ENCODE measurements at places on chromosomes 5 and 9.

- no peak for DNase-seq
Measured at GRCh38 chr5:175387144-175387543, 56.8 kb downstream of the DRD1 start.

GRCh38 chr5:149170299-149170698 lies 29.0 kb downstream of the ABLIM3 start:
- DNase-seq = no peak

DNA sequence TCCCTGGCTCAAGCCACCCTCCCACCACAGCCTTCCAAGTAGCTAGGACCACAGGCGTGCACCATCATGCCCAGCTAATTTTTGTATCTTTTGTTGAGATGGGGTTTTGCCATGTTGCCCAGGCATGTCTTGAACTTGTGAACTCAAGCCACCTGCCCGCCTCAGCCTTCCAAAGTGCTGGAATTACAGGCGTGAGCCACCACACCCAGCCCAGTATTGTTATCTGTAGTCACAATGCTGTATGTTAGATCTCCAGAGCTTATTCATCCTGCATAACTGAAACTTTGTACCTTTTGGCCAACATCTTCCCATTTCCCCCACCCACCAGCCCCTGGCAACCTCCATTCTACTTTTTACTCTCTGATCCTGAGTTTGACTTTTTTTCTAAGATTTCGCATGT lies 37.5 kb downstream of the CREBRF start:
- DNase-seq = no peak

DNA sequence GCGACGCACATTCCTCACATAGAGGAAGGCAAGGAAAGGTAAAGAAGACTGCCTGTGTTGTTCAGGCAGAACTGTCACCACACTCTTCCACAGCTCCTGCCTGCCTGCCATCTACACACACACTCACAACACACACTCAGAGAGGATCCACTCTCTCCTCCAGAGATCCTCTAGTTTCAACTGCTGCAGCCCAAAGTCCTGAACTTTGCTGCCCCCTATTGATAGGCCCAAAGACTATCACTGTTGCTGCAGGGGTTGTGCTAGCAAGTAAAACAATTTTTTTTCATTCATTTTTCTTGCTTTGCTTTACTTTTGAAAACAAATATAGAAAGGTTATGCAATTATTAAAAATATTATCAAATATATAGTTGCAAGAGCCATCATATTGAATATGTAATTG lies 5.9 kb upstream of the CFAP90 start:
- DNase-seq = no peak

DNA sequence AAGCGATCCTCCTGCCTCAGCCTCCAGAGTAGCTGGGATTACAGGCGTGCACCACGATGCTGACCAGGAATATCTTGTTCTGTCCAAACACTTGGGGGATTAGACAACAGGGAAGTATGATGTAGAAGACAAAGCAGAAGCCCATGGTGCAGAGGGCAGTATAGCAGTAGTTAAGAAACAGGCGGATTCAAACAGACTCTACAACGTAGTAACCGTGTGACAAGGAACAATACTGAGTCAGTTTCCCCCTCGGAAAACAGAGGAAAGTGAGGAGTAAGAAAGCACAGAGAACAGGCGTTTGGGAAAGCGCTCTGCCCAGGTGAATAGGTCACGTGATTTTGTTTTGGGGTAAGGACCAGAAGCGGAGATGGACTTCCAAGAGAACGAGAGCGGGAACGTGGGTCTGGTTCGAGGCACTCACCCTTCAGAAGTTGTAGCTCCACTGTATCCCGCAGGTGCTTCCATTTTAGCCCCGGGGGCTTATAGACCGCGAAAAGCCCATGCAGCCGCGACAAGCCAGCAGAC lies 306 bp downstream of the TRUB2 start:
- DNase-seq = no peak

DNA sequence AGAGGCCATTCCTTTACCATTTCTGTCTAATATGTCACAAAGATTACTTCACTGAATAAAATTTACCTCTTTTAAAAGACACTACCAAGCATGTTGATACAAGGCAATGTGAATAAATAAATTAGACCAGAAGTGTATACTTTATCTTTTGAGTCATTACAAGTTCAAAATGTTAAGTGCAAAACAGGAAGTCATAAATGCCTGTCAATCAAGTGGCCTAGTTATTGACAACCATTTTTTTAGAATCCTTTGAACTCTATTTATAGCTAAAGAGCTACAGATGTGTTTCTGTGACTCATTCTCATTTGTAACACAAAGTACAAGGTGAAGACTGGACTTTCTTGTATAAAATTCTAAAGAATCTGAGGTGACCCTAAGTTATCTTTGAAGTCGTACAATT lies 602.7 kb upstream of the SEMA6A start:
- DNase-seq = no peak

DNA sequence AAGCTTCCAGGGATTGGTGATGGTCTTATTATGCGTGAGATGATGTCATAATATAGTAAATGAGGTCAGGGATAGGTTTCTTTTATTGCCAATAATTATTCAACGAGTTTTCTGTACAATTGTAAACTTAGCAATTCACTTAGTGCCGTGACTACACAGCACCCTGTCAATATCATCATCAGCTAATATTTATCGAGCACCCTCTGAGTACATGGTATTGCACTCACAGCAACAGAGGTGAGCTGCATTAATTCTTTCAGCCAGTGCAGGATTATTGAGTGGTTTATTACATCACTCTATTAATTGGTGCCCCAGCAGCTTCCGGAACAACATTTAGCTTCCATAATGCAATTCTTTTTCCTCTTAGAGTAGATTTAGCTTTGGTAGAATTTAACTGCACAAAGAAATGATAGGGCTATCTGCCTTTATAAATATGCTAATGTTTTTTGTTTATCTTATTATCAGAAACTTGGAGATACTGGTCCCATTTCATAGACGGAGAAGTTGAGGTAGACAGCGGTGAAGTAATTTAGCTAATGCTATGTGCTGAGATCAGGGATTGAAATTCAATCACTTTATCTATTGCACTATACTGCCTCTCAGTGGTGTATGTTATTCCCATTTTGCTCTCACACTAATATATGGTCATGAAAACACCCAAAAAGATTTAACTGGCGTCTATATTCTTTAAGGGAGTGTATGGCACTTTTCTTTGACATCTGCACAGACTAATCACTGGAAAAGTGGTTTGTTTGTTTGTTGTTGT lies 726.1 kb upstream of the WWC1 start:
- DNase-seq = no peak

- no peak for DNase-seq
Measured at GRCh38 chr9:116452634-116453033, 234.5 kb upstream of the TRIM32 start.

- DNase-seq = no peak
Measured at GRCh38 chr5:56601641-56602071, 213.7 kb upstream of the MAP3K1 start.

DNA sequence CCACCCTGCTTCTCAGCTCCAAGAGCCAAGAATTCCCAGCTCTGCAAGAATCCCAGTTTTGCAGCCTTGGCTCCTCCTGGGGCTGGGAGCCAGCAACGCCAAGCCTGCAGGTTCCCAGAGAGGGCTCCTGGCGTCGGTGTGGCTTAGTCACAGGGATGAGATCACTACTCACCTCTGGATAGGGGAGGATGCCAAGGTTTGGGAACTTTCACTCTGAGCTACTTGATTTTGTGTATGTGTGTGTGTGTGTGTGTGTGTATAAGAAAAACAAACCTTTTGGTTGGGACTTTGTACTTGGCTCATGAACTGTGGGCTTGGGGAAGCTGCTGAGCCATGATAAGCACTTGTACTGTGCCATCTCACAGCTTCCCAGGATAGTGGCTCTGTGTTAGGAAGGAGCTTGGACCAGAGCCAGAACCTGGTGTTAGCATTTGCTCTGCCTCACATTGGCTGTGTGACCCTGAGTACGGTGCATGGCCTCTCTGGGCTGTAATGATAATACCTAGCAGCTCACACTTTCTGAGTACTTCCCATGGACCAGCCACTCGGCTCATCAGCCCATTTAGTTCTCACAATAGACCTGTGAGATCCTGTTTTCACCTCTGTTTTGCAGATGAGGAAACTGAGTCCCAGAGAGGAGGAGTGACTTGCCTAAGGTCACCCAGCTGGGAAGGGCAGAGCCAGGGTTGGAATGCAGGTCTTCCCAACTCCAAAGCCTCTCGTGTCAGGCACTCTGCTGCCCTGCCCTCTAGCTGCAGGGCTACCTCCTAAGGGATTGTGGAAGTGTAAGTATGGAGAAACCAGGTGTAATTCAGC lies 41.4 kb upstream of the DAB2IP start:
- DNase-seq = no peak

DNA sequence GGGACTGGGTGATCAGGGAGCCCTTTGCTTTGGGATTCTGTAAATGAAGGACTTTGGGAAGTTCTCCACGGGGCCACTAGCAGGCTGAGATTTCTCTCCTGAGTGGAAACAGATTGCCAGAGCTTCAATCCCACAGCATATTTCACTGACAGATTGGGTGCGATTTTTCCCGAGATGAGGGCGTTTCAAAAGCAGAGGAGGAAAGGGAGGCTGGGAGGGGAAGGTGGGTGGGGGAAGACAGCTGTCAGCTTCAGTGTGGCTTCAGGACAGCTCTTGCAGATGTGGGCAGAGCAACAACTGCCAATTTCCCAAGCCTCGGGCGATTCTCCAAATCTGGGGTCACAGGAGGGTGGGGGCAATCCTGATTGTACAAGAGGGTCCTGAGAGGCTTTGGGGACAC lies 258.5 kb upstream of the ADRA1B start:
- DNase-seq = no peak

DNA sequence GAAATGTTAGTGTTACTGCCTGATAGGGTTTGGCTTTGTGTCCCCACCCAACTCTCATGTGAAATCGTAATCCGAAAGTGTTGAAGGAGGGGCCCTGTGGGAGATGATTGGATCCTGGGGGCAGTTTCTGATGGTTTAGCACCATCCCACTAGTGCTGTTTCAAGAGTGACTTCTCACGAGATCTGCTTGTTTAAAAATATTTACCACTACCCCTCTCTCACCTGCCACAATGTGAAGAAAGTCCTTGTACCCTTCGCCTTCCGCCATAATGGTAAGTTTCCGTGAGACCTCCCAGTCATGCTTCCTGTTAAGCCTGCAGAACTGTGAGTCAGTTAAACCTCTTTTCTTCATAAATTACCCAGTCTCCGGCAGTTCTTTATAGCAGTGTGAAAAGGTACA lies 2.6 kb upstream of the RFX3 start:
- DNase-seq = no peak

DNA sequence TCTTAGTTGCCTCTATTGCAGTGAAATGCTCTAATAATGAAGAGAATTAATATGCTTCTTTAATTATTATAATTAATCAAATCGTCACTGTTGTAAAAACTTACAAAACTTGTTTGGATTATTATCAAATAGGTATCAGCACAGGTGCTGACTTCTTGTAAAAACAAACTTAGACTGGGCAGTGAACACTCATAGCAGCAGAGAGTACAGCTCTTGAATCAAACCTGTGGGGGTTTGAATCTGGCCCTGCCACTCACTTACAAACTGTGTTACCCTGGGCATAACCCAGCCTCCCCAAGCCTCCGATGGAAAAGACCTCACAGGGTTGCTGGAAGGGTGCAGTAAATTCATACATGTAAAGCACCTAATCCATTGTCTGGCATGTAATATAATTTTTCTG lies 35.1 kb downstream of the MAP3K1 start:
- DNase-seq = no peak

- no peak for DNase-seq
Measured at GRCh38 chr5:84535281-84535680, 150.6 kb upstream of the EDIL3 start.

GRCh38 chr9:87152256-87152655 lies 204.9 kb upstream of the GAS1 start:
- no peak for DNase-seq

DNA sequence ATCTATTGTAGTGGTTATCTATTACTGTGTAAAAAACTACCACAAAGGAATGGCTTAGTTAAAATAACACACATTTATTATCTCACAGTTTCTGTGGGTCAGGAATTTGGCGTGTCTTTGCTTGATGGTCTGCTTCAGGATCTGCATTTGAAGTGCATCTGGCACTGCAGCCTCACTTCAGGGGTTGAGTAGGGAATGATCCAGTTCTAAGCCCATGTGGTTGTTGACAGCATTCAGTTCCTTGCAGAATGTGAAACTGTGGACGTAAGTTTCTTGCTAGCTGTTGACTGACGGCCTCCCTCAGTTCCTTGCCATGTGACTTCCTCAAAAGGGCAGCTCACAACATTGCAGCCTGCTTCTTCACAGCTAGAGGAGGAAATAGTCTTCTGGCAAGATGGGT lies 2.1 kb upstream of the OGN start:
- DNase-seq = no peak

DNA sequence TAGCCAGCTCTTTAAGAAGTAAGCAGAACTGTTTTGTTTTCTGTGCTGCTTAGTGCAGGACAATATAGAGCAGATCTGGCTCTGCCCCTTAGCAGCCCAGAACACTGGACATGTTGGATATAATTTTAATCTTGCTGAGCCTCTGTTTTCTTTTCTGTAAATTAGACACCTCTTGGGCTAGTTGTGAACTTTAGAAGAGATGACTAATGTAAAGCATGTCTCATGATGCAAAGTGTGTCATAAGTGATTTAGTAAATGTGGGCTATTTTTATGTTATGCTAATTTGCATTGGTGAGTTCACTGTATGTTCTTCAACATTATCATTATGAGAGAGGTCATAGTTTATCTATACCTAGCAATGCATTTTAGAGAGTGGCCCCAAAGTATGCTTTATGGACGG lies 156.1 kb upstream of the ADAMTSL1 start:
- no peak for DNase-seq

- DNase-seq = no peak
Measured at GRCh38 chr5:169648725-169649310, 11.7 kb downstream of the DOCK2 start.

GRCh38 chr9:116209414-116210116 lies 56.0 kb downstream of the PAPPA start:
- no peak for DNase-seq

DNA sequence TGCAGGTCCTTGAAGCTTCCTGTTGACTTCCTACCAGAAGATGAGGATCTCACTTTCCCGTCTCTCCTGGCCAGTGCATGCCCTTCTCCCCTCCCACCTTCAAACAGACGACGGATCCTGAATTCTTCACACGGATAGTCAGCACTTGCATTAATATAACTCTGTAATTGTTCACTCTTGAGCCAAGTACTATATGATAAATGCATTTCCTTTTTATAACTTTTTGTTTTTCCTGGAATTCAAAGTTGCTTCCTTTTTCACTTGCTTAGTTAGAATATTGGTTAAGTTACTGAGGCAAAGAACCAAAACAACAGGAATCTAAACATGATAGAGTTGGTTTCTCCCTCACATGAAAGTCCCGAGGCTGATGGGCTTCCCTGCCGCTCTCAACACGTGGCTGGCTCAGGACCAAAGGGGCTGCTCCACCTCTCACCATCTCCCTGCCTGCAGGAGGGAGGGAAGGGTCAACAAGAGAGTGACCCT lies 20.2 kb upstream of the EGFL7 start:
- DNase-seq = no peak

- DNase-seq = no peak
Measured at GRCh38 chr5:131610198-131611063, 24.6 kb downstream of the RAPGEF6 start.

- no peak for DNase-seq
Measured at GRCh38 chr9:116688806-116689485, 1.8 kb downstream of the TRIM32 start.
